Mesothelial cell of epicardium (in vitro differentiated cells): ENCODE measurements at places on chromosomes 1 and 21.

- no peak for DNase-seq
These were observed 197.9 kb downstream of the NCAM2 start for GRCh38 chr21:21196087-21196486.

DNA sequence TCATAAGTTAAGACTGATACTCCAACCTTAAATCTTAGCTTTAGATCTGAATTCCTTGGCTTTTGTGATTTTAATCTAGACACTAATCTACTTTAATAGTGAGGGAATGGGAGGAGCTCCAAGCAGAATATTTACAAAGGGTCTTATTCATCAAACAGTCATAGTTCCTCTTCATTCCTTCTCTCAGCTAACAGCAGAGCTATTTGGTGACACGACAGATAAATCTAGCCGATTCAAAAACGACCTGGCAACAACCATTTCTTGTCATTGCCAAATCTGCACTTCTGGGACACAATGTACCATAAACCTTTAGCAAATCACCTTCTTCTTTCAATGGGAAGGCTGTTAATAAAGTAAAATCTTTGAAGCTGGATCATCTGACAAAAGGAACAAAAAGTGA is 52.8 kb upstream of the FOXD3 start:
- no peak for DNase-seq

DNA sequence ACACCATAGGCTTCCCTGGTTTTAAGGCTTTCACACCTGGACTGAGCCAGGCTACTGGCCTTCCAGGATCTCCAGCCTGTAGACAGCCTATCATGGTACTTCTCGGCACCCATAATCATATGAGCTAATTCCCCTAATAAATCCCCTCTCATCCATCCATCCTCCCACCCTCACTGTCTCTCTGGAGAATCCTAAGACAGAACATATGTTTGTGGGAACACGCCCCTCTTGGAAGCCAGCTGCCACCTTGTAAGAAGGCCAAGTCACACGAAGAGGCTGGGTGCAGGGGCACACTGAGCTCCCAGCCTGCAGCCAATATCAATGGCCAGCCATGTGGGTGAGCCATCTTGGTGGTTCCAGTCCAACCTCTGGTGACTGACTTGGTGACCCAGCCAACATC is 7.4 kb downstream of the CLCC1 start:
- DNase-seq = no peak

DNA sequence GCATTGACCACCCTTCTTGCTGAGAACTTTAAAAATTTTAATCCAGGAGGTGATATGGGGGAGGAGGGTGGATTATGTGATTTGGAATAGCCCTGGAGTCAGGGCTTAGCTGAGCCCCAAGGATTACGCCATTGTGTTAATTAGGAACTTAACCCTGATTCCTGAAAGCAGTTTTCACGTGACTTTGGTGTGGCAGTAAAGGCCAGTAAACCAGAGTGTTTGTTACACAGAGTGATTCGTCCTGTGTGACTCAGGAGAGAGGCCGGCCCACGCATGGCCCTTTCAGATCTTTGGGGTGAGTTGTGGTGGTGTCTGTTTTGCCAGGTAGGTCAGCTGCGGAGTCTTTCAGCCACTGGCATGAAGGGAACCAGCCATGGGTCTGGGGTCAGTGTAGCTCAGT is 107.6 kb downstream of the NOS1AP start:
- DNase-seq = no peak

DNA sequence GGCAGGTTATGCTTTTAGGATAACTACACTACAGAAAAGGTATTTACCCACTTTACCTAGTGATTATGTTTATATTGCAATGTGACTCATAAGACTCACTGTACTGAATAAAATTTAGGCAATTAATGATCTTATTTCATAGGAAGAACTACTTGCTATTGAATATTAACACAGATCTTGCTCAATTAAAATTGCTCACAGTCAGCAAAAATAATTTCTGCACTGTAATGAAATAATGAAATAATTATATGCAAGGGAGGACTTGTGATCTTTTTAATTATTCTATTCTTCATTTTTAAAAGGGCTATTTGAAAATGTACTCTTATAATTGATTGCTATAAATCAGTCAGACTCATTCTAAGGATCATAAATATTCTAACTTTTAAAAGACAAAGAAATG is 48.0 kb upstream of the FOXD3 start:
- no peak for DNase-seq

DNA sequence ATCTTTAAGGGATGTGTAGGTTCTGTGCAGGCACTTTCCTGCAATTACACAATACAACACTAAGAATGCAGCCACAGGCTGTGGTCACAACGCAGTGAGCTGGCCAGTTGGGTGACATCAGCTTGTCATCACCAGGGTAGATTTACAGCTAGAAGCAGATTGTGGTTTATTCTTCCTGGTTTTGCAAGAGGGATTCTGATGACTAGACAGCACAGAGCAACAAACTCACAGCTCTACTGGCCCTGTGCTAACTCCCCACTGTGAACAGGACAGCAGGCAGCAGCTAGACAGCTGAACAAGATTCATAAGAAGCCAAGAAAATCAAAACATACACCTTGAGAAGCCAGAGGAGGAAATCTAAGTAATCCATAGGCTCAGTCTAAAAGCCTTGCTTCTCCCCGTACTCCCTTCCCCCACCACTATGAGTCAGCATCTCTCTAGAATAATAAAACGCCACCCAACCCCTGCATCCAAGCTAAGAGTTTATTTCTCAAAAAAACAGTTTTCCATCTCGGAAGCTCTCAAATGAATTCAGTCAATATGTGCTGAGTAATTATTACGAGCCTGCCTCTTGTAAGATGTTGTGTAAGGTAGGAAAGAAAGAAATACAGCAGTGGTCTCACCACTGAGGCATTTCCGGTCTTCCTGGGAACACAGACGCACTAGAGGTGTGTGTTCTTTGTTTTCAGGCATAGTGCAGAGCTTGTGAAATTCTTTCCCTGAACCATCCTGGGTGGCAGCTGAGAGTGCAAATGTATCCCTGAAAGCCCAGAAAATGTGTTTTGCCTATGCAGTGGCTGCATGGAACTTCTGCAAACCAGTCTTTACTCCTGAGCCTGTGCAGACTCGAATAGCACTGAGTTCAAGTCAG is 162.8 kb downstream of the NTPCR start:
- DNase-seq = no peak

GRCh38 chr1:11337580-11338073 is 64.6 kb downstream of the UBIAD1 start:
- DNase-seq = peak; percentile 85

GRCh38 chr1:7777591-7777990 is 6.5 kb downstream of the VAMP3 start:
- DNase-seq = no peak

DNA sequence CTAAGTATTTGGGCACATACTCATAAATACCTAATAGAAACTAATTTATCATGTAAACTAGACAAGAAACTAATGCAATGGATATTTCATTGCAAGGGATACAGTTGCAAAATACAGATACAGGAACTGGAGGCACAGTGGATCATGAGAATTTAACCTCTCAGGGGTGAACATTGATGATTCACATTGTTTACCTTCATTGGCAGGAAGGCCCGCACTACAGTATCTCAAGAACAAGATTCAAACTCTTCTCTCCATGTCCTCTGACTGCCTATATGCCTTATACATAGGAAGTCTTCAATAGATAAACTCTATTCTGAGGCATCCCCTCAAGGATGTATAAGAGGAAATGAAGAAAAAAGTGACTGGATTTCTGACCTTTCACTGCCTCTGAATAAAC is 18.4 kb upstream of the PTBP2 start:
- no peak for DNase-seq

DNA sequence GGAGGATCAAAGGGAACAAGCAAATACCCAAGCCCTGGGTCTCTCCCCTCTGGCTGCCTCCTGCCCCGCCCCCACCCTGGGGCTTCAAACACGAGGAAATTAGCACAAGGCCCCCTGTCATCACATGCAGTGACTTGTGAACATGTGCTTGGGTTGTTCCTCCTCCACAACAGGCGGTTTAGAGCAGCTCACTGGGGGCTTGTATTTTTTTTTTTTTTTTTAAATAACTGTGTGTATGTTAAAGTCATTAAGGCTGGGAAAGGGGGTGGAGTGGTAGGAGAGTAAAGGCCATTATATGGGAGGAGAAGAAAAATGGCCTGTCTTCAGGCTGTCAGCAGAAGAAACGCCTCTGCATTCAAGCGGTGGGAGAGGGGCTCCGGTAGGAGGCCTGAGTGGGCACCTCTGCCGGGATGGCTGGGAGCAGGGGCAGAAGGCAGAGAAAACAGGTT is 64.2 kb downstream of the PLXNA2 start:
- DNase-seq = no peak

GRCh38 chr1:175968486-175969172 is 225.2 kb upstream of the TNR start:
- DNase-seq = no peak

DNA sequence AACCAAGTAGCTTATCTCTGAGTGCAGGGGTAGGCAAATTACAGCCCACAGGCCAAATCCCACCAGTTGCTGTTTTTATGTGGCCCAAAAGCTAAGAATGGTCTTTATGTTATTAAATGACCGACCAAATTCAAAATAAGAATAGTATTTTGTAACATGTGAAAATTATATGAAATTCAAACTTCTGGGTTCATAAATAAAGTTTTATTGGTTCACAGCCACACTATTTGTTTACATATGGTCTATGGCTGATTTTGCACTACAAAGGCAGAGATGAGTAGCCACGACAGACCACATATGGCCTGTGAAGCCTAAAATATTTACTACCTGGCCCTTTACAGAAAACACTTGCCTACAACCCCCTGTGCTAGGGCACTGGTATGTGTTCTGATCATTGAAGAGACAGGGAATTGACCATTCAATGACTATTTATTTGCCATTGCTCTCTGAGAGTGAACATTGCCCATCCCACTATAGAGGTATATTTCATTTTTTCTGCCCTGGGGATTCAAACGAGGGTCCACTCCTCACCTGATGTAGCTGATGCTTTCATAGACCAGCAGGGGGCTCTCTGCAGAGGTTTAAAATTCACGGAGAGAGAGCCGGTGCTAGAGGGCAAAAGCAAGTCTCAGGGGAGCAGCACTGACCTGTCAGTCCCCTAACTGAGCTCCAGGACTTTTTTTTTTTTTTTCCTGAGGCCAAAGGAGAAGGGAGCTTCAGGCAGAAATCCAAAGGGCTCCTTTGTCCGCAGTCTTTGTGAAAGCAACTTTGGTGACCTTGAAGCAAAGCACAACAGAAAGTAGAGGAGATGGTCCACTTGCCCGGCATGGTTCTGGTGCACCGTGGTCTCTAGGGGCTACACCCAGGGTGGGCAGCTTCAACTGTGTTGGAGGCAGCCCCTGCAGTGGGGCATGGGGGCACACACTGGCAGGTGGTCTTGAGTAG is 7.3 kb upstream of the GNL2 start:
- DNase-seq = no peak

- DNase-seq = no peak
These were observed 83.1 kb downstream of the PTBP2 start for GRCh38 chr1:96804648-96805047.

- DNase-seq = no peak
These were observed 356.8 kb downstream of the RRAGC start for GRCh38 chr1:38502758-38503157.

DNA sequence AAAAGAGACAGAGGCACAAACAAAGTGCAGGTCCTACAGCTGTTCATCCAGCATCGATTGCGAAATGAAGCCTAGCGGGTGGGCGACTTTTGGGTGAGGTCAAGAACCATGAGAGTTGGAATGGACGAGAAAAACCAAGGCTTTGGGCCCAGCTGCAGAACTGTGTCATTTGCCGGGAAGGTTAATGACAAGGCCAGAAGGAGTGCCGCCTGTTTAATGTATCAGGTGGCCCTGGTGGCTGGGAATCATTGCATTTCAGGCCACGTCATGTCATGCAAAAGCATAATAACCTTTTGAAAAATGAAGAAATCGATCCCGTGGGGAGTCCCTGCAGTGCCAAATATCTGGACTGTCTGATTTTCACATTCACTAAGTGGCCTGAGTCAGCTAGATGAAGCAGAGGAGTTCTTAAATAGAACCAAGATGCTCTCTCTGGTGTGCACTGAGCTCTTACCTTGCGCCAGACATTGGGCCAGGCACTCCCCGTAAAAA is 8.1 kb upstream of the RCC2 start:
- DNase-seq = no peak

GRCh38 chr1:219163401-219163954 is 10.2 kb upstream of the LYPLAL1 start:
- no peak for DNase-seq

GRCh38 chr21:43211072-43211759 is 42.4 kb downstream of the CRYAA start:
- peak; percentile 37 for DNase-seq

DNA sequence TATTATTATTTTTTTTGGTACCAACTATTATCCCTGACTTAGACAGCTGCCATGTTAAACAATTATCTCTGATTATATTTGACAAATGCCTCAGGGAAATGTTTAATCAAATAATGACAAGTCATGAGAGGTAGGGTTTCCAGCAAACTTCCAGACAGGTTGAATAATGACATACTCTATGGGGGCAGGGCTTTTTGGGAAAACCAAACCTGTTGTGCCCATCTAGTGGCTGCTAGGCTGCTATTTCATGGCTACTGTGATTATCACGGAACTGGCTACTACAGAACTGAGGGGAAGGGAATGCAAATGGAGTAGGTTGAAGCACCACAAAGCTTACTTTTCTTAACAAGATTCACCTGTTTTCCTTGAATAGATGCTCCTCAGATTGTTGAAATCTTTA is 77.6 kb downstream of the DUSP10 start:
- no peak for DNase-seq

DNA sequence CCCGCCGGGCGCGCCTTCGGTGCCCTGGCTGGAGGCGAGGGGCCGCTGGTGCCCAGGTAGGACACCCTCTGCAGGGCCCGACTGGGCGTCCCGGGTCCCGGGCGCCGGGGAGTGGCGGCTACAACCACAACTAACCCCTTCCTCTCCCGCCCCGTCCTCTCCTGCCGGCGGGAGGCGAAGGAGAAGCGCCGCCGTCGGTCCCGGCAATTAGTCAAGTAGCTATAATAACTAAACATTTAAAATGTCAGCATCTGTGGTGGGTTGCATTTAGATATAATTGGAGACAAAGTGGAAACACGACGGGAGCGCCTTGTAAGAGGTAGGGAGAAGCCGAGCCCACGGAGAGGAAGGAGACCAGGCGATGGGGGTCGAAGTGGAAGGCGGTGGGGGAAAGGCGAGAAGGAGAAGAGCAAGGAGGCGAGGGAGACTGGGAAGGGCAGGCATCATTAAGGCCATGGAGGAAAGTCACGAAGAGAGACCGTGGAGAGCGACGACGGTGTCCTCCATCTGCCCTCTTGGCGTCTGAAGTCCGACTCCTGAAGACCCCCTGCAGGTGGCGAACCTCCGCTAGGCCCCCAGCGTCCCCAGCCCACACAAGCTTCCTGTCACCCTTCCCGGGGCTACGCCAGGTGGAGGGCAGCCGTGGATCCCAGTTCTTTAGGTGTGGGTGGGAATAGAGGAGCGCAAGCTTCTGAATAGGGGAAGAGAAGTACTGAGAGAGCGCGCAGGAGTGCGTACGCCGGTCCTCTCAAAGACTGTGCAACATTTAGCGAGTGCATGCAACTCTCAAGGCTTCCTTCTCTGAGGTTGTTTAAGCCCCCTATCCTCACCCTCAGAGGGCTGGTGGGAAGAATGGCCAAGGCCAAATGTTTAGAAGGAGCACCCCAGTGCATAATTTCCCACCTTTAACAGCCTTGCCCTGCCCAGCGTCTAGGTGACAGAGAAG is 1.6 kb downstream of the CNIH3 start:
- no peak for DNase-seq

GRCh38 chr1:166053395-166053794 is 113.4 kb downstream of the FAM78B start:
- no peak for DNase-seq
